ENCODE measurements at places on chromosomes 13 and 19. TPM values are rescaled to one million over a fixed set of nuclear protein-coding genes. Genes with fewer than 3 reads are reported as not detected.

DNA sequence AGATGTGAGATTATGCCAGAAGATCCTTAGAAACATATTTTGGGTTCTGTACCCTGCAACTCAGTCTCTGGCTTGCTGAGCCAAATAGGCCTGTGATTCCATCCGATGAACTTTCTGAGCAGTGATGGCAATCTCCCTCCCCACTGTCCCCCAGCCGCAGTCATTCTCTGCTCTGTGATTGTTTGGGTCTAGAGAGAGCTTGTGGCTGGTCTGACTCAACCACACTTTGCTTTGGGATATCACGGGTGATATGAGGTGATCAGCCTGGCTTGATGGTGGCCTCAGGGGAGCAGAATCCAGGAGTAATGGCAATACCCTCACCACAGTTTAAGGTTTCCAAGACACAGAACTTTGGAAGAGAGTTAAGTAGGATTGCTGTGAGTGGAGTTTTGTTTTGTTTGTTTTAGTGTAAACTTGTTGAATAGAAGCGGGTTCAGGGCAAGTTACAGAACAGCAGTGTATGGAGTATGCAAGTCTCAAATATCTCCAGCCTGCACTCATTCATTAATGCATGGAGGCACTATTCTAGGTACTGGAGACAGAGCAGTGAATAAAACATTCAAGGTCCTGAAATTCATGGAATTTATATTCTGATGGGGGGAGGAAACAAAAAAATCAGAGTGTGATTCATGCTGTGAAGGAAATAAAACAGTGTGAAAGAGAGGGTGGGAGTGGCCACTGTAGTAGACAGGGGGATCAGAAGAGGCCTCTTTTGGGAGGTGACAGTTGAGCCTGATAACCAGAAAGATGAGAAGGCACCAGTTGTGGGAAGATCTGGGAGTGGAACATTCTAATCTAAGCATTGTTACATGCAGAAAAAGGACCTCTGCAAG is 5.3 kb downstream of the SAMD4B start:
- peak; percentile 35 for DNase-seq

DNA sequence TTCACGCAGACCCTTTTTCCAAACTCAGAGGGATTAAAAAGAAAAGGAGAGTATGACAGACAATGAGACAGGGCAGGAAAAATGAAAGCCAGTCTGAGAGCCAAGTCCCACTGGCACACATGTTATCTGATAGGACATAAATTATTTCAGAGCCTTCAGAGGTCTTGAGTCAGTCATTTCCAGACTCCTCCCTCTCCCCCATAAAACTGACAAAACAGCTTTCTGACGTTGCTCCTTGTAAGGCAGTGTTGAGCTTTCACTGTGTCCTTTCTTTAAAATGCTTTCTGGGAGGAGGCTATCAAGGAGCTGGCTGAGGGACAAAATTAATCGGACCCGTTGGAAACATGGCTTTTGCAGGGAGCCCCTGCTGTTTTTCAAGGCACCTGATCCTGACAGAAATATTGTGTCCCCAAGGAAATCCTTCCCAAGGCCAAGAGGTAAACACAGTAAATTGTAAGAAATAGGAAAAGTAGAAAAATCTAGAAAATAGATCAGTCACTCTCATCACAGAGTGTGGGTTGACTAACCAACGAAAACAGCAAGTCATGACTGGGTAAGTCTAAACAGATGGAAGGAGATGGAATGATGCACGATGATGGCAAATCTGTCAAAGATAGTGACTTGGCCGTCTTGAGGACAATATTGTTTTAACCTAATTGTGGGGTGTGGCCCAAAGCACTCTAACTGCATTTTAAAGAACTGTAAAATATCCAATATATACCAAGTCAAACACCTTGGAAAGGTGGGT is 89.7 kb downstream of the DCT start:
- DNase-seq = no peak

DNA sequence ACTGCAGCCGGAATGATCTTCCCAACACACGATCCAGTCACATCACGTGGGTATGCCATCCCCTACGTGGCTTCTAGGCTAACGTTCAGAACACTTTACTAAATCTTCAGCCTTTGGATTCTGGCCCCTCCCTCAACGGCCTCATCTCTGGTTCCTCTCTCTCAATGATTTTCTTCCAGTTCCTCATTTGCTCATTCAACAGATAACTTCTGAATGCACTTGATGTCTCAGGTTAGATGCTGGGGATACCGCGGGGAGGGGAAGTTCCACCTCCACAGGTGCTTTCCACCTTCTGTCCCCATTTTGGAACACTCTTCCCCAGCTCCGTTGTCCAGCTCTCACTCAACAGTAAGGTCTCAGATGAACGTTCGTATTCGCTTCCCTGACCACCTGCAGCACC is 66.1 kb downstream of the ATP7B start:
- DNase-seq = no peak

DNA sequence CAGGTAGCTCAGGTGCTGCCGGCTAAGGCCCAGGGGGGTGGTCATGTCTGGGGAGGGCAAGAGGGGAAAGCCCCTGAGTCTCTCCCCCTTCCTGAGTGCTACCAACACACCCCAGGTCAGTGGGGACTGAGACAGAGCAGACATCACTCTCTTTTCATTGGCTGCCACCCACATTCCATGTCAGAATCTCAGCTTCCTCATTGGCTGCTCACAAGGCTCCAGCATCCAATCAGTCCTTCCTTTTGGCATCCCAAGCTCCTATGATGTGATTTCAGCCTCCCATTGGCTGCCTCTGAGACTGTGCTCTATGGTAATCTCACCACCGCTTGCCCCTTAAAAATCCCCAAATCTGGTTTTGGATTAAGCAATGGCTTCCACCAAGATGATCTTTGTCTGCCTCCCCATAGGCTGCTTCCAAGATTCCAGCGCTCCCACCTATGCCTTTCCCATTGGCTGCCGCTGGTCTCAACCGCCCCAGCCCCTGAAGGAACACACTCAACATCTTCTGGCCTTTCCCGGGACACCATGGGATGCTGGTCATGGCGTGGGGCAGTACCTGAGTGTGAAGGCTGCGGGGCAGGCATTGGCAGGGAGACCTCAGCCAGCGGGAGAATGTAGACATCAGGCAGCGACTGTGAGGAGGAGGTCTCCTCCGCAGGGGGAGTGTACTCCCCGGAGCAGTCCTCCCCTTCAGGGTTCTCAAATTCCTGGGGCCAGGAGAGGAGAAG is 2.0 kb downstream of the LMTK3 start:
- no peak for DNase-seq

The COMP gene
- not detected for total RNA-seq

The CDC42EP5 gene
- total RNA-seq = 0.55 TPM

The PSG4 gene
- not detected for total RNA-seq

The ABCA7 gene
- total RNA-seq = 16.9 TPM

- no peak for DNase-seq
Measured at GRCh38 chr19:51326216-51327065, 15.0 kb downstream of the IGLON5 start.

- no peak for DNase-seq
Measured at GRCh38 chr19:10102787-10103236, 334 bp upstream of the ANGPTL6 start.

- peak; percentile 62 for DNase-seq
Measured at GRCh38 chr19:4474514-4475022, 2.5 kb downstream of the HDGFL2 start.

GRCh38 chr13:23567906-23568460 is 2.2 kb upstream of the TNFRSF19 start:
- DNase-seq = no peak

The LEUTX gene
- total RNA-seq = not detected

DNA sequence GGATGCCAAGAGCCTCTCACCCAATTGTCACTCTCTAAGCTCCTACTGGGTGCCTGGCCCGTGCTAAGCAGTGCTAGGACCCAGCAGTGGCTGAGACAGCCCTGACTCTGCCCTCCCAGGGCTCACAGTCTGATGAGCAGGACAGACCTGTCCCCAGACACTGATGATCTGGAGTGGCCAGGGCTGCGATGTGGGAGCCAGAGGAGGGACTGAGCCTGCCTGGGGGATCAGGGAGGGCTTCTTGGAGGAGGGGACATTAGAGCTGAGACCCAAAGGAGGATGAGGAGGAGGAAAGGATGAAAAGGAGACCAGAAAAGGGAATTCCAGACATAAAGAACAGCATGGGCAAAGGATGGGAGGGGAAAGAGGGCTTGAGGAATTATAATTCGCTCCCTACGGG is 6.6 kb downstream of the ERCC1 start:
- no peak for DNase-seq

GRCh38 chr19:38404858-38405257 is 2.0 kb downstream of the FAM98C start:
- no peak for DNase-seq

DNA sequence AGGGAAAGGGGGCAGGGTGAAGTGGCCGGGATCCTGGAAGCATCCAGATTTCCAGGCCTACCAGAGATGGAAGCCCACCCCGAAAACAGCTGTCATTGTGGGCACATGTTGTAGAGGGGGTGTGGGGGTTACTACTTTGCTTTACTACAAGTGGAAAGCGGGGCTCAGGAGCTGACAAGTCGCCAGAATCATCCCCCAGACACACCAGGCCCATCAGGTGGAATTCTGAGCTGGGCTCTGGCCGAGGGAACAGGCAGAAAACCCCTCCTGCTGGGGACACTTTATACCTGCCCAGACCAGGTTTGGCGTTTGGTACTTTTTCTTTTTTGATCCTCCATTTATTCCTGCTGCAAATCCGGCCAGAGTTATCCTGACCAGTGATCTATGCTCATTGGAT is 3.8 kb downstream of the CDX2 start:
- no peak for DNase-seq

GRCh38 chr19:12938779-12939601 is 581 bp downstream of the CALR start:
- DNase-seq = peak; percentile 67

- no peak for DNase-seq
Measured at GRCh38 chr19:48396016-48396823, 2.8 kb downstream of the GRIN2D start.

DNA sequence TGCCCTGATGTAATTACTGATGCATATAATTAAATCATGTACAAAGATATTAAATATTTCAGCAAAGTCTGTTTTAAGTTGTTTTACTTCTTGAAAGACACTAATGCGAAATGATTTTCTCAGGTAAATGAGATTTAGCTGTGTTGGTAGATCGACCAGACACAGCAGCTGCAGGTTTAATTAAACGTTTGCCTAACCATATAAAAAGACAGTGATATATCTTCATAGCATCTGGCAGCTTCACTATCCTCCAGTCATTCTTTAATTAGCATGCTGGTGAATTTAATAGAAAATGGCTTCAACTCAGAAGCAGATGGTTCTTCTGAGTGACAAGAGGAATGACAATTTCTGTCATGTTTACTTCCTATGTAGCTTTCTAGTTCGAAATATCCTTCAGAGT is 69.3 kb downstream of the NHLRC3 start:
- no peak for DNase-seq

The ZNF154 gene
- 5.0 TPM for total RNA-seq

DNA sequence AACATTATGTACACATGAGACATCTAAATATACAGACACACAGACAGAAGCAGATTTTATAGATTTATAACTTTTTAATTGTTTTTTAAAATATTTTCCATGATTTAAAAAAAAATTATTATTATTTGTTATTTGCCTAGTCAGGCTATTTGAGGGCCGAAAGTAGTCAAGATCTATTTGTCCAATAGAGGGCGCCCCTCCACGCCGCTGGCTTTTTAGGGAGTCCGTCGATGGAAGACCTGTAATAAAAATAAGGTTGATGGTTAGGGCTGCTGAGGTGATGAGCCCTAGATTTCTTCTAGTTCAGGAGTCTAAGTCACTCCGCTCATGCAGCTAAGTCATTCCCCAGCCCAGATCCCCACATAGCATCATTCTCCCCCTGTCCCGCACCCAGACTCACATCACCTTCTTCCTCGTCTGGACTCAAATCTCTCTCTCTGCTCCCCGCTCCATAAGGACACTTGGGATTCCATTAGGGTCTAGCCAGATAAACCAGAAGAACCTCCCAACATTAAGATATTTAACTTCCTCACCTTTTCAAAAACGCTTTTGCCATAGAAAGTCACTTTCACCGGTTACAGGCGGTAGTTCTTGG is 33.9 kb upstream of the CEACAM21 start:
- peak; percentile 87 for DNase-seq

The SBSN gene
- not detected for total RNA-seq

DNA sequence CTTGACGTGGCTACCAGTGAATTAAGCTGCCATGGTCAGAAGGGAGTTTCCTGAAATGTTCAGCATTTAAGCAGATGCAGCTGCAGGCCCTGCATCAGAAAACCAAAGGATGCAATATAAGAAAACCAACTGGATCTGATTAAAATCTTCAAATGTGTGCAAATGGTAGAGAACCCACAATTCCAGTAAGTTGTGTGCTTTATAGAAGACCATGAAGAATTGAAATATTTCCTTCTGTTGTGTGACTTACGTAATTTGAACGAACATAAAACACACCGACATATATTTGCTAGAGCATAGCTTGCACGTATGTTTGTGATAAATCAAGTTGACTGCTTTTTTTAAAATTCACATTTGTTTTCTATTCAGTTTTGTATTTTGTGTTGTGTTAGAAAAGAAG is 191.4 kb downstream of the COL4A1 start:
- no peak for DNase-seq

- no peak for DNase-seq
Measured at GRCh38 chr19:31270897-31271296, 78.3 kb downstream of the TSHZ3 start.

GRCh38 chr13:24220086-24220703 is 59.7 kb downstream of the SPATA13 start:
- DNase-seq = peak; percentile 69

GRCh38 chr13:33244210-33244906 is 41.2 kb downstream of the STARD13 start:
- DNase-seq = no peak

DNA sequence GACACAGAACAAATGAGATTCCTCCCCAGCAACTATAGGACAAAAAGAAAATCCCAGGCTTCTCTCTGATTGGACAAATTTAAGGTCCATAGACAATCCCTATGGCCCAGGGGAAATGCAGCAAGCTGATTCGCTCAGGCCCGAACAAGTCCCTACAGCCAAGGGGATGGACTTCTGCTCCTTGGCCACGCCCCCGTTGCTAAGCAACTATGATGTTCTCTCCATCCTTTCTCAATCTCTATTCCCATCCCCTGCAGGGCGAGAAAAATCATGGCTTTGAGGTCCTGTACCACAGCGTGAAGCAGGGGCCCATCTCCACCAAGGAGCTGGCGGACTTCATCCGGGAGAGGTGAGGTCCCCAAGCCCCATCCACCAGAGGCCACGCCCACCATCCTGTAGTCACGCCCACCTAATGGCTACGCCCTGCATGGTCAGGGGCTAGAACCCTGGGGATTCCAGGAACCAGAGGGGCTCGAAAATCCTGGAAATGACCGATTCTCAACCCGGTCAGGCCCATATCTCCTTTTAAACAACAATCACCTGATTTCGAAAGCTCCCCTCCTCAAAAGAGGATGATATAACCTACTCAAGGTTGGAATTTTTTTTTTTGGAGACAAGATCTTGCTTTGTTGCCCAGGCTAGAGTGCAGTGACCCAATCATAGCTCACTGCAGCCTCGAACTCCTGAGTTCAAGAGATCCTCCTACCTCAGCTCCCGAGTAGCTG is 11.4 kb downstream of the FCHO1 start:
- peak; percentile 57 for DNase-seq

The SLC1A6 gene
- not detected for total RNA-seq

The DDX39A gene
- 168 TPM for total RNA-seq
